Neural crest cell (in vitro differentiated cells): ENCODE measurements at places on chromosomes 3 and 15. TPM values are rescaled to one million over a fixed set of nuclear protein-coding genes. Genes with fewer than 3 reads are reported as not detected.

GRCh38 chr3:192005989-192006388 is 545.0 kb downstream of the PYDC2 start:
- H3K27me3 ChIP-seq: no peaks in the 10 kb centered on the region
- H3K4me3 ChIP-seq: no peak overlapping the region
- no peaks in the 10 kb centered on the region for H3K36me3 ChIP-seq
- no peak overlapping the region for H3K27ac ChIP-seq
- H3K4me1 ChIP-seq: no peaks in the 10 kb centered on the region

- H3K4me1 ChIP-seq: no peaks in the 10 kb centered on the region
- H3K27ac ChIP-seq: no peak overlapping the region
- DNase-seq: no peak
- no peaks in the 10 kb centered on the region for H3K27me3 ChIP-seq
- H3K4me3 ChIP-seq: no peak overlapping the region
Observed at GRCh38 chr3:37582086-37582485, 279.6 kb upstream of the CTDSPL start.

- H3K36me3 ChIP-seq: no peaks in the 10 kb centered on the region
- peaks cover 5% of the 10 kb centered on the region for H3K27me3 ChIP-seq
- H3K4me1 ChIP-seq: no peaks in the 10 kb centered on the region
- H3K4me3 ChIP-seq: no peak overlapping the region
- H3K27ac ChIP-seq: no peak overlapping the region
- no peak for DNase-seq
Observed at GRCh38 chr3:69763458-69763857, 24.2 kb downstream of the MITF start.

DNA sequence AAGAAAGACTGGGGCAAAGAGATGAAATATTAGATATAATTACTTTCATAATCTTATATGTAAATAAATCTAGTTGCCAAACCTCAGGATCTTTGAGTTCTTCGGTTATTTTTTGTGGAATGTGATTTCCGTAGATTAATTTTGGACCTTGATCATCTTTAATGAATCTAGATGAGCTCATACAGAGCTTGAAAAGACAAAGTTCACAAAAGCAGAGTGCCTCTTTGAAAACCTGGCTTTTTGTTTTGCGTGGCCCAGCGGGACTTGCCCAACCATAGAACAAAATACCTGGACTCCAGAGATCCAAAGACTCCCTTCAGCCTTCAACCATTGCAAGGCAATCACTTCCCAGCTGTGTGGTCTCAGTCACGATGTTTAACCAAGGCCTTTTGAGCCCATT is 54.8 kb upstream of the CHST2 start:
- no peak overlapping the region for H3K4me3 ChIP-seq
- peaks cover 2% of the 10 kb centered on the region for H3K36me3 ChIP-seq
- H3K4me1 ChIP-seq: no peaks in the 10 kb centered on the region
- no peak overlapping the region for H3K27ac ChIP-seq
- no peak for DNase-seq

DNA sequence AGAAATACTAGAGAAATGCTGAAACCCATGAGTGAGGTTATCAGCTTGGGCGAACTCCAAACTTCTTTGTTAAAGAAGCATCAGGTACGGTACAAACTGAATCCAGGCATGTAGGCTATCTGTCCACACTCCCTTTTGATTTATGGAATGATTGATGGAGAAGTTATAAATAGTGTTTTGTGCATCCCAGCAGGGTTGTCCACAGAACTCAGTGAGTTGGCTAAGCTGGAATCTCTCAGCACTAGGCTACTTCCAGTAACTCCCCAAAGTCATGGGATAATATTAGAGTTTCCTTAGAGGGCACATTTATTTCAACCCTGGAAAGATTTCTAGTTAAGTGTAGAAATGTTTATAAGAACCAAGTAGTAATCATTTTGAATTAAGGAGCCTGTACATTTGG is 186.2 kb upstream of the CRBN start:
- no peaks in the 10 kb centered on the region for H3K36me3 ChIP-seq
- no peaks in the 10 kb centered on the region for H3K27me3 ChIP-seq
- DNase-seq: no peak
- no peaks in the 10 kb centered on the region for H3K4me1 ChIP-seq

DNA sequence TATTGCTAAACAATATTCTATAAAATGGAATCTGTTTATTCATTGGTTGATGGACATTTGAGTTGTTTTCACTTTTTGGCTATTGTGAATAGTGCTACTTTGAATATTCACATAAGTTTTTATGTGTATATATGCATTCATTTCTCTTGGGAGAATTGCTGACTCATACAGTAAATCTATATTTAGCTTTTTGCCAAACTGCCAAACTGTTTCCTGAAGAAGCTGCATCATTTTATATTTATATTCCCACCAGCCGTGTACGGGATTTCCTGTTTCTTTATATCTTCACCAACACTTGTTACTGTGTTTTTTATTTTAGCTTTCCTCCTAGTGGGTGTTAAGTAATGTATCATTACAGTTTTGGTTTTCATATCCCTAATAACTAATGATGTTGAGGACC is 12.5 kb upstream of the TCAIM start:
- no peak for DNase-seq
- H3K27me3 ChIP-seq: peaks cover 33% of the 10 kb centered on the region
- no peaks in the 10 kb centered on the region for H3K4me1 ChIP-seq

DNA sequence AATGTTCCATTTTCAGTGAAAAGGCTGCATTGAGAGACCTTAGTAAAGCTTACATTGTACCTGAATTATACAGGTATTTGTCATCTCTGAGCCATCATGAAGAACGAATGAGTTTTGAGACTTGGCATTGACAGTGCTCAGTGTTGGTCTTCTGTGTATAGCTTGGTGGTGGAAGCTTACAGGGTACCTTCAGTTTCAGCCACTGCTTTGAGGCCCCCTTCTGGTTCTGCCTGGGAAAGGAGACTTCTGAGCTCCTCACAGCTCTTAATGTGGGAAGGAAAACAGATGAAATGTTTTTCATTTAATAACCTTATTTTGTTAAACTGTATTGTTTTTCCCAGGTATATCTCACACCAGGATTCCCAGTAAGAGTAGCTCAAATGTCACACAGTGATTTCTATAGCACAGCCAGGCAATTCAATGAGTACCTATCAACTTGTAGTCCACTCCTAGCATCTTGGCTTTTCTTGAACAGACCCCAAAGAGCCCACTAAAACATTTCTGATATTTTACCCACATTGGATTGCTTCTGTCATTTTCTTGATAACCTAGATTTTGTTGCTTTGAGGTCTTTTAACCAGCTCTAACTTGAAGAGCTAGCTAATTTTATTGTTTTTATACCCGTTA is 5.6 kb downstream of the SERPINI1 start:
- peaks cover 3% of the 10 kb centered on the region for H3K27me3 ChIP-seq
- H3K4me3 ChIP-seq: no peak overlapping the region
- peak; percentile 14 for DNase-seq
- H3K36me3 ChIP-seq: no peaks in the 10 kb centered on the region

DNA sequence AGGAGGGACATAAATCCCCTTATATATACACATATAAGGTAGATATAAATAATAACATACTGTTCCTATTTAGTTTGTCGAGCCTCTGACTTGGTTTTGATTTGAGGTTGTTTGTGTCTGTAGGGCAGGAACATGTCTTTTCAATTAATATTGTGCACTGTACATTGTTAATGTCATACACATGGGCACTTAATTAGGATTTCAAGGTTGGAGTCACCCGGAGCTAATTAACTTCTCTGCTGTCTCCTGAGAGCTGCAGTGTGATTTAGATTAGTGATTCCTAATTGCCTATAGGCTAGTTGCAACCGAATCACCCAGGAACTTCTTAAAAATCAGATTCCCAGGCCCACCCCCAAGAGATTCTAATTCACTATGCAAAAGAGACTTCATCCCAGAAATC is 50.4 kb upstream of the FILIP1L start:
- no peak for DNase-seq
- no peaks in the 10 kb centered on the region for H3K4me1 ChIP-seq
- no peak overlapping the region for H3K27ac ChIP-seq
- H3K27me3 ChIP-seq: no peaks in the 10 kb centered on the region
- peaks cover 9% of the 10 kb centered on the region for H3K36me3 ChIP-seq

DNA sequence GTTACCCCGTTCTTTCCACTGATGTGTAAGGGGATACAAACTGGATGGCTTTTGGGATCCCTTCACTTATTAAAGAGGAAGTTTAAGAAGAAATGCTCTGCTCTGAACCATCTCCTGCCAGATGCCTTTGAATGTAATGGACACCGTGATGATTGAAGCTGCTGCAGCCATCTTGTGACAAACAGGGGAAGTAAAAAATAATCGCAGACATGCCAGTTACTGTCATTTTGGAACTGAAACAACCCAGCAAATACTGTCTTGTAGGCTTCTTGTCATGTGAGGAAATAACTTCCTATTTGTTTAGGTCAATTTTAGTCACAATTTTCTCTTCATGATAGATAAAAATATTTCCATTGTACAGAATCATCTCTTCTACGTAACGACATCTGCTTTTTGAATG is 224.0 kb downstream of the CHL1 start:
- DNase-seq: no peak
- no peaks in the 10 kb centered on the region for H3K36me3 ChIP-seq
- H3K4me1 ChIP-seq: no peaks in the 10 kb centered on the region
- no peak overlapping the region for H3K27ac ChIP-seq
- peaks cover 26% of the 10 kb centered on the region for H3K27me3 ChIP-seq

GRCh38 chr15:85793641-85794597 is 806 bp downstream of the KLHL25 start:
- H3K27ac ChIP-seq: peak overlapping the region; percentile 97
- H3K36me3 ChIP-seq: peaks cover 6% of the 10 kb centered on the region
- H3K27me3 ChIP-seq: no peaks in the 10 kb centered on the region
- peak; percentile 35 for DNase-seq
- peak overlapping the region; percentile 98 for H3K4me3 ChIP-seq
- peaks cover 49% of the 10 kb centered on the region for H3K4me1 ChIP-seq

GRCh38 chr3:49648354-49649019 is 25.7 kb upstream of the APEH start:
- no peak overlapping the region for H3K4me3 ChIP-seq
- H3K4me1 ChIP-seq: peaks cover 6% of the 10 kb centered on the region
- no peak overlapping the region for H3K27ac ChIP-seq

DNA sequence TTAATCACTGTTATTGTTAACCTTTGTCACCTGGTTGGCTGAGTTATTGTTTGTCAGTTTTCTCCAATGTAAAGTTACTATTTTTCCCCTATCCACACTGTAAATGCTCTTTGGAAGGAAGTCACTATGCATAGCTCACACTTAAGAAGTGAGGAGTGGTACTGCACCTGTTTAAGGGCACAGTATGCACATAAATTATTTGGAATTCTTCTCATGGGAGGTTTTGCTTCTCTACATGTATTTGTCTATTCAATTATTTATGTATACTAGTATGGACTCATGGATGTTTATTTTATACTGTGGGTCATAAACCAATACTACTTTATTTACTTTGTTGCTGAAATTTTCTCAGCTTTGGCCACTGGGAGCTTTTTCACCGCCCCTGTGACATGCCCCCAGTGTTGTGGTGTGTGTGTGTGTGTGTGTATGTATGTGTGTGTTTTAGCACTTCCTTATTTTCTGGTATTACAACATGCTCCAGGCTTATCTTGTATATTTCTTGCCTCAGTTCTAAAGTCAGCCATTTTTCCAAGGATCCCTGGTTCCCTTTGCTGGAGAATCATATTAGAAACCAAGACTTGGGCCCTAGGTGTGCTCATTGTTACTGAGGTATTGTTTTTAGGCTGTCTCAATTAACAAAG is 290.5 kb downstream of the KBTBD8 start:
- H3K4me1 ChIP-seq: no peaks in the 10 kb centered on the region
- no peaks in the 10 kb centered on the region for H3K36me3 ChIP-seq
- no peaks in the 10 kb centered on the region for H3K27me3 ChIP-seq
- H3K27ac ChIP-seq: no peak overlapping the region
- H3K4me3 ChIP-seq: no peak overlapping the region

DNA sequence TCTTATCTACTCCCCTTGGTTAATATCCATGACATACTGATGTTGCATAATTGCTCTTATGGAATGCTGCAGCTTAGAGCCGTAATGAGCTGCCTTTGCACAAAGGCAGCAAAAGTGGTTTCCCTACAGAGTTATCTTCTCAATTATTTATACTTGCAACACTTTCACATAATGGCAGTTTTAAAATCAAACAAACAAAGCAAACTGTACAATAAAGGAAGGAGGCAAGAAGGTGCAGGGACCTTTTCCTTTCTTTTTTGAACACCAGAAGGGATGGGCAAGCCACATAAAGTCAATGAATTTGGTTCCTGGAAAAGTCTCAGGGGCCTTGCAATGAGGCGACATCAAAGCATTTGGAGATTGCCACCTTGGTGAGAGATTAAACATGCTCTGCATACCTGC is 188.0 kb downstream of the MEIS2 start:
- no peaks in the 10 kb centered on the region for H3K27me3 ChIP-seq
- no peak for DNase-seq
- H3K27ac ChIP-seq: no peak overlapping the region
- no peak overlapping the region for H3K4me3 ChIP-seq

DNA sequence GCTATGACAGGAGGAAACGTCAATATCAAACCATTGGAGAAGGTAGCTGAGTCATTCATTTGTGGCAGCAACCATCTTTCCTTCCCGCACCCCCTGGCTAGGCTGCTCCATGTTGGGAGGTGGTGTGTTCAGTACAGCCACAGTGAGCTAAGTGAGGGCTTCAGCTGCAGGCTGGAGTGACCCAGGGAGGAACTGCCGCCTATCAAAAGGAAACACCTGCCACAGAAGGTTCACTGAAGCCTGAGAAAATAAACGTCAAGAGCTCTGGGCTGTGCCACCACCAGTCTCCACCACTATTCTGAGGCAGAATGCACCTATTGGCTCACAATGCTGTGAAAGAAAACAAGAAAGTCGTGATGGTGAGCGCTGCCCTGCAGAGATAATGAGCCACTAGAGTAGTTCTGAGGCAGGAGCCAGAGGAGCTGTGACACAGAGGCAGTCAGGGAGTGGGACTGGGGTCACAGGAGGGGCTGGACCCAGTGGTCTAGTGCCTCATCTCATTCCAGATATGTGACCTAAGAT is 34.8 kb upstream of the CD47 start:
- H3K4me3 ChIP-seq: no peak overlapping the region
- peaks cover 35% of the 10 kb centered on the region for H3K4me1 ChIP-seq
- peaks cover 10% of the 10 kb centered on the region for H3K27me3 ChIP-seq
- no peak overlapping the region for H3K27ac ChIP-seq

DNA sequence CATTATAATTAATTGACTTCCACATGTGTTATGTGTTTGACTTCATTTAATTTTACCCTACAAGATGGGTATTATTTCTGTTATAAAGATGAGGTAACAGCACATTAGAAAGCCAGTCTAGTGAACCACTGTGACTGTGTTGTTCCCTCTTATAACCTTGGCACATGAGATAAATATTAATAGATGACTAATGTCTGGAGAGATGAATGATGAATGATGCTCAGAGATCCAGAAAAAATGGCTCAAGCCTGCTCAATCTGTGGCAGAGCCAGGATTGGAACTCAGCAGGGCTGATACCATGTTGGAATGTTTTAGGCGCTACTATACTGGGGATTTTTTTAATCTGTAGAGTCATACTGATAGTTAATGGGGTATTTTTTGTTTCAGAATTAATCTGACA is 118.8 kb upstream of the PTX3 start:
- no peak overlapping the region for H3K27ac ChIP-seq
- H3K4me1 ChIP-seq: peaks cover 9% of the 10 kb centered on the region
- no peaks in the 10 kb centered on the region for H3K36me3 ChIP-seq
- H3K27me3 ChIP-seq: no peaks in the 10 kb centered on the region
- no peak for DNase-seq

- H3K4me3 ChIP-seq: no peak overlapping the region
- no peaks in the 10 kb centered on the region for H3K27me3 ChIP-seq
- peaks cover 5% of the 10 kb centered on the region for H3K36me3 ChIP-seq
- no peak overlapping the region for H3K27ac ChIP-seq
Observed at GRCh38 chr15:96500508-96500907, 170.0 kb downstream of the NR2F2 start.

RTP3 gene
- total RNA-seq: not detected in 2 replicates

LOXL1 gene
- total RNA-seq: 17.3 and 19.9 TPM in 2 replicates

TRPC1 gene
- total RNA-seq: 13.3 and 14.8 TPM in 2 replicates

VIPR1 gene
- 0.63 TPM in 1 of 2 replicates, not detected in the other for total RNA-seq
